Activated naive CD4-positive, alpha-beta T cell treated with anti-CD3 and anti-CD28 coated beads, Interleukin-2, amount 50 U/mL, for 16 hours (primary cell): ENCODE measurements at places on chromosomes 5 and 9.

- DNase-seq: no peak
Observed at GRCh38 chr5:19853616-19854240, 134.3 kb downstream of the CDH18 start.

DNA sequence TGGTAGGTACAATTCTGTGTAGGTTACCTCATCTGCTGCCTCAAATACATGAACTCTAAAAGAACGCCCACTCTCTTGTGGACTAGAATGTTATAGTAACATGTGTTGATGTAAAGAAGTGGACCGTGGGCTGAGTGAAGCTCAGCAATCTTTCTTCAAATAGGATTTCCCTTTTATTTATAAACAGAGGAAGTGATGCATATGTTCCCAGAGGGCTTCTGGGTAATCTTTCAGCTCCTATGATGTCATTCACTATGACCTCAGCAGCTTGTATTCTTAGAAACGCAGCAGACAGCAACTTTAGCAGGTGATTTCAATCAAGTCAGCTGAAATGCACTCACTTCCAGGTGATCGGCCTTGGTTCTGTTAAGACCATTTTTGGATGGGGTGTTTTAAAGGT is 14.4 kb downstream of the F2RL2 start:
- DNase-seq: no peak

DNA sequence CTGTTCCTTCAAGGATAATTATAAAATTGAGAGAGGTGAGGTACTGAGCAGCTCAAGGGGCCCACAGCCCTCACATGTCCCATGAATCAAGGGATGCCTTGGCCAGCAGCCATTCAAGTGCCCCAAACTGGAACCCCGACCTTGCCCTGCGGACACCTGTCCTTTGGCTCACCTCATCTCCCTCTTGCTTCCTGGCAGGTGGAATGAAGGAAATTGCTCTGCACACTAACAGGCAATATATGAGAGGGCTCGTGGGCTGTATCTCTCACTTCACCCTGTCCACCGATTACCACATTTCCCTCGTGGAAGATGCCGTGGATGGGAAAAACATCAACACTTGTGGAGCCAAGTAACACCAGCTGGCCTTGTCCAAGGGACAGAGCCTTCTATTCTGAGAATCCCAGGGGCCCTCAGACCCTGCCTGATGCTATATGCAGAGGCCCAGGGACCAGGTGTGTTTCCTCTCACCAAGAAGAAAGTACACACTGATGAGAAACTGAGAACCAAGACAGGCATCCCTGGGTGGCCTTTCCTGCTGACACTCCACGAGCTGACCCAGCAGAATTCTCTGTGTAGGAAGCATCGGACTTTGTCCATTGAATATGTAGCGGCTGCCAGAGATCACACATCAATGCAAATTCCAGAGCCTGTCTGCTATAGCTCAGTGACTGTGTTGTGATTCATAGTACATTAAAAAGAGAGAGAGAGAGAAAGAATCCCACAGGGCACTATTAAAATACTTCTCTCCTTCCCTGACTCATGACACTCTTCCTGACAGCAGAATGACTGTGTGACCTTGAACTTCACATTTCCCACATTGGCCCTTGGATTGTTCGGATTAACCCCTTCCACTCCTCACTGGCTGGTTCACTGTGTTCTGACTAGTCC is 92.6 kb downstream of the LIFR start:
- no peak for DNase-seq

DNA sequence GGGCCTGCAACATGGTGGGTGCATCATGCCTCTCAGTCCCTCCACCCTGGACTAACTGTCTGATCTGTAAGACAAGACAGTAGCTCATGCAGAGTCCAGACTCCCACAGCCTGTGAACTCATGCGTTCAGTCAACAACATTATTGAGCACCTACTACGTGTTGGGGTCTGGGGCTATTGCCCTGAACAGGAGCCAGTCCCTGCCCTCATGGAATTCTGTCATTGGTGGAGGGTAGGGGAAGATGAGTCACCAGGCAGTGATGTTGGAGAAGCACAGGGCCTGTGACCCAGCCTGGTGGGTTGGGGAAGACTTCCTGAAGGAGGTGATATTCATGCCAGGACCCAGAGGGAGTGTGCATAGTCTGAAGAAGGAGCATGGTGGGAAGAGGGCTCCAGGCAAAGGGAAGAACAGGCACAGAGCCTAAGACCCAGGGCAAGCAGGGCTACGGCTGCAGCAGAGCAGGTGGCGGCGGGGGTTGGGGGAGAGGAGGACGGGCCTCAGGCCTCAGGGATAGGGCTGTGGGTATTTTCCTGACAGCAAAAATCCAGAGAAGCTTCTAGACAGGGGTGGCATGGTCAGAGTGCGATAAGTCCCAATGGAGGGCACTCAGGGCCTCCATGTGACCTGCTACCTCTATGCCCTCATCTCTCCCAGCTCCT is 26.7 kb upstream of the PSD2 start:
- DNase-seq: no peak

DNA sequence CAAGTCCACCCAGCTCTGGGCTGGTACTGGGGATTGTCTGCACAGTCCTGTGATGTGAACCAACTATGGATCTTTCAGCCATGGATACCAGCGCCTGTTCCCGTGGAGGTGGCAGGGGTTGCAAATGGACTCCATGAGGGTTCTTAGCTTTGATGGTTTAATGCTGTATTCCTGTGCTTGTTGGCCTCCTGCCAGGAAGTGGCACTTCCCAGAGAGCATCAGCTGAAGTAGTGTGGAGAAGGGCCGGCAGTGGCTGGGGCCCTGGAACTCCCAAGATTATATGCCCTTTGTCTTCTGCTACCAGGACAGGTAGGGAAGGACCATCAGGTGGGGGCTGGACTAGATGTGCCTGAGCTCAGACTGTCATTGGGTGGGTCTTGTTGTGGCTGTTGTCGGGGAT is 1104.8 kb upstream of the COX7C start:
- no peak for DNase-seq
